ENCODE measurements at places on chromosomes 12 and 14. TPM values are rescaled to one million over a fixed set of nuclear protein-coding genes. Genes with fewer than 3 reads are reported as not detected.

Gene TAS2R42
- not detected for total RNA-seq

Gene PHC1
- 13.0 TPM for total RNA-seq

Gene SYCP3
- total RNA-seq, result not detected

Gene GPR137C
- total RNA-seq, result 0.81 TPM

Gene NTF3
- total RNA-seq, result not detected

Gene CTSG
- total RNA-seq, result not detected

Gene SYT1
- total RNA-seq, result not detected

Gene FGF6
- not detected for total RNA-seq

Gene AICDA
- total RNA-seq, result not detected

Gene CCDC177
- total RNA-seq, result not detected

Gene SNX6
- total RNA-seq, result 44.5 TPM

Gene PIANP
- total RNA-seq, result not detected

Gene NCKAP5L
- total RNA-seq, result 8.8 TPM

Gene OR11H7
- total RNA-seq, result not detected

Gene PTCSC3
- not detected for total RNA-seq

Gene NEUROD4
- not detected for total RNA-seq

Gene ISM2
- not detected for total RNA-seq

Gene PLCZ1
- not detected for total RNA-seq

Gene PTPRQ
- total RNA-seq, result 4.0 TPM

Gene HOXC13
- total RNA-seq, result 1.7 TPM

Gene JPH4
- total RNA-seq, result not detected

Gene KRT77
- total RNA-seq, result not detected

Gene C12orf54
- not detected for total RNA-seq

Gene POTEG
- not detected for total RNA-seq

Gene SLC6A15
- 0.30 TPM for total RNA-seq

Gene KRT3
- total RNA-seq, result not detected

Gene PARP2
- 5.9 TPM for total RNA-seq

Gene ABCD2
- not detected for total RNA-seq

Gene OR4E1
- total RNA-seq, result not detected

Gene PDE6H
- not detected for total RNA-seq

Gene RNASE2
- total RNA-seq, result not detected

Gene TSHR
- total RNA-seq, result 0.20 TPM

Gene STON2
- not detected for total RNA-seq

Gene AKAP5
- total RNA-seq, result not detected

Data from MG63 (cell line).